Activated T-helper 1 cell treated with Interleukin-2 at 50 U/mL for 16 hours (primary cell): ENCODE measurements at places on chromosomes 4 and X.

DNA sequence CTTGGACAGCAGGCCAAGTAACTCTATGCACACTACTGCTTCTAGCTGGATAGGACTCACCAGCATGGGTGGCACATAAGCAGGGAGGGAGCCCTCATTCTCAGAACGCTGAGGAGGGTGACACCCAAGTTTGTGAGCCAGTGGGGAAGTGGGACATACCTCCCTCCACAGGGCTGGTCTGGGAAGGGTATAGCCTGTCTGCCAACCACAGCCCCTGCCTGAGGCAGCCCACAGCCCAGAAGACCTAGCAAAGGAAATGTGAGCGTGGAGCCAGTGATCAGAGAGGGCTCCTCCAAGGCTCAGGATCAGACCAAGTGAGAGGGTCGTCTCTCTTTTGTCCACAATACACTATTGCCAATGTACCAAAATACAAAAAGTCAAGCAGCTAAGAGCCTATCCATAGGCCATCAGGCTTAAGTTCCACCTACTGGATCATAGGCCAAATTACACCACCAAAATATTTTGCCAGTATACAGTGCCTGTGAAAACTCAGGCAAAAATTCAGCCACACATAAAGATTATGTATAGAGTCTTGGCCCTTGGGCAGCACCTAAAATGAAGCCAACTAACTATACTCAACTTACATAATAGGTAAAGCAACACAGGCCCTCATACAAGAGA lies 1203.1 kb downstream of the PCDH18 start:
- DNase-seq: no peak

DNA sequence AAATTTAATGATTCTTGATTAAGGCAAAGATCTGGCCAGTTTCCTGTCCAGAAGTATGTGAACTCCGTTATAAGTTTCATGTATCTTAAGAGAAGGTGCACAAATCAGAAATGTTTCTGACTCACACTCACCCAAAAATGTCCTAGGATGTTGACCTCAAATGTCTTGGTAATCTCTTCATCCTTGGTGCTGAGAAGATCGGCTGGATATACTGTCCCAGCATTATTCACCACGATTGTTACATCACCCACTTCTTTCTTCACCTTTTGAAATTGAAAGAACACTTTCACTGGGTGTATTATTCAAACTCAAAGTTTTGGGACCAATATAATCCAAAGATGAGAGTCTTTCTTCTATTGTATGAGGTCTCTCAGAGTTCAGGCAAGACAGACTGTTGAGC lies 5.7 kb downstream of the HSD17B13 start:
- no peak for DNase-seq

GRCh38 chr4:41822325-41822724 lies 73.8 kb upstream of the PHOX2B start:
- no peak for DNase-seq

- DNase-seq: no peak
Measured at GRCh38 chr4:119559044-119559647, 69.5 kb downstream of the PDE5A start.
